Right lobe of liver (tissue), 6 donors: ENCODE measurements at places on chromosomes 1 and 21.
A peak's percentile ranks its signal among the peaks of the same experiment; 100 is the strongest.

DNA sequence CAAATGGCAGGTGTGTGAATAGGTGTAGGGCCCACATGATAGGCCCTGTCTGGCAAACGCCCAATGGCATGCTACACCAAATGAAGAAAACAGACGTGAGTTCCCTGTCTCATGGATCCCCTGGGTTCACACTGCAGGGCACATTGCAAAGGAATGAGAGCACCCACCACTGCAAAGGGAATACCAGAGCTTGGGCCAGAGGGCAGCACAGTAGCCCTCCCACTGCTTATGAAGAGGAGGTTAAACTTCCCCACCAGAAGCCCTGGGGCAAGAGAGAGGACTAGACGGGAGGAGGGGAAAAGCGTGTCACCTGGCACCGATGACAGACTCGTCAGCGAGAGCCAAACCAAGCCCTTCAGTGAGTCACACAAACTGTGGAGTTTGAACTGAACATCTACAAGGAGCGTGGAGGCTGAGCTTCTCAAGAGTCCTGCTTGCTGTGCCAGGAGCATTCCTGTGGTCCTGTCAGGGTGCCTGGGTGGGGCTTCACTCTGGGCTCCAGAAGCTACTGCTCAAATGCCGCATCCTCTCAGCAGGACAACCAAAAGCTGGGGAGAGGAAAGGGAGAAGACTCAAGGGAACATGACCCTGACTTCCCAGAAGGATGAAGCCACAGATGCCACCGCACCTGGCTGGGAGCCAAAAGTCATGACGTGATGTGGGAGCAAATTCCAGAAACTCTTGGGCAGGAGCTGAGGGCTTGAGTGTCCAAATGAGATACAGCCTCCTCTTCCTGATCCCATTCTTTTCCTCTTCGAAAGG is 61.1 kb downstream of the TOMM20 start:
- DNase-seq = peak; percentile 84

GRCh38 chr1:205168291-205168690 is 43.2 kb downstream of the DSTYK start:
- no peak for DNase-seq

DNA sequence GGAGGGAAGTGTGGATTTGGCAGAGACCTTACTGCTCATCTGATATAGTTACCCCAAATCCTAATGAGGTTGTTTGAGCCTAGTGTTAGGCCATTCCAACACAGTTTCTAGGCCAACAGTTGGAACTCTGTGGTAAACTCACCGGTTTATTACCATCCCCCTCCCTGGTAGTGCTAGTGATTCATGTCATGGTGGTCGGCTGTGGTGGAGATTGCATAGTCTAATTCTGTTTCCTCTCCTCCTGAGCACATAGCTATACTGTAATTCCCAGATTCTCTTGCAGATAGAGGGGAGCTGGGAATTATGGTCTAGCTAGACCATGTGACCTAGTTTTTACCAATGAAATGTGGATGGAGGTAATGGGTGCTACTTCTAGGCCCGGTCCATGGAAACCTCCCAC is 123.7 kb upstream of the KIF26B start:
- DNase-seq = no peak

- no peak for DNase-seq
Measured at GRCh38 chr1:7738044-7738443, 33.1 kb upstream of the VAMP3 start.

GRCh38 chr1:208154040-208154439 is 90.1 kb downstream of the PLXNA2 start:
- DNase-seq = no peak

DNA sequence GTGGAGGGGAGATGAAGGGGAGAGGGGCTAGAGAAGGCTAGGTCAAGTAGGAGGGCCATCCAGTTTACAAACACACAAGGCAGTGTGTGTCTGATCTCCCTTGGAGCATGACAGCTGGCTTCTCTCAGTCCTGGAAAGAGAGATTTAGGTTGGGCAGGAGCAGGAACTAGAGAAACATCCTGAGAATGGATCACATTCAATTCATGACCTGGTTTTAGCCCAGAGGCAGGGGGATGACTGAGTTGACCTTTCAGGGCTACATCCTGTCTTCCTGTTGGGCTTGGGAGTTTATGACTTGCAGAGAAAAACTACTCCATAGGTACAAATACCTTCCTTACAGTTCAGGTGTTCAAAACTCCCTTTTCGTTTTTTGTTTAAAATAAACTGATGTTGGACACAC is 97.0 kb downstream of the IGSF21 start:
- DNase-seq = no peak

- no peak for DNase-seq
Measured at GRCh38 chr1:9808459-9808858, 15.3 kb downstream of the CLSTN1 start.

DNA sequence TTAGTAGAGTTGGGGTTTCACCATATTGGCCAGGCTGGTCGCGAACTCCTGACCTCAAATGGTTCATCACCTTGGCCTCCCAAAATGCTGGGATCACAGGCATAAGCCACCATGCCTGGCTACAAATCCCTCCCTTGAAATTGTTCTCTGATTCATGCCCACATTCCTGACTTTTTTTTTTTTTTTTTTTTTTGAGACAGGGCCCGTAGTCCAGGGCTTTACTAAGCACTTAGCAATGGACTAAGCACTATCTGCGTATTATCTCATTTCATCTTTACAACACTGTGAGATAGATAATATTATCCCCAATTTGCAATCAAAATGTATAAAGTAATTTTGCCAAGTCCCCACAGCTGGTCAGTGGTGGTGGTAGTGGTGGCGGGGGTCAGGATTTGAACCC is 58.9 kb downstream of the VWA5B1 start:
- no peak for DNase-seq

DNA sequence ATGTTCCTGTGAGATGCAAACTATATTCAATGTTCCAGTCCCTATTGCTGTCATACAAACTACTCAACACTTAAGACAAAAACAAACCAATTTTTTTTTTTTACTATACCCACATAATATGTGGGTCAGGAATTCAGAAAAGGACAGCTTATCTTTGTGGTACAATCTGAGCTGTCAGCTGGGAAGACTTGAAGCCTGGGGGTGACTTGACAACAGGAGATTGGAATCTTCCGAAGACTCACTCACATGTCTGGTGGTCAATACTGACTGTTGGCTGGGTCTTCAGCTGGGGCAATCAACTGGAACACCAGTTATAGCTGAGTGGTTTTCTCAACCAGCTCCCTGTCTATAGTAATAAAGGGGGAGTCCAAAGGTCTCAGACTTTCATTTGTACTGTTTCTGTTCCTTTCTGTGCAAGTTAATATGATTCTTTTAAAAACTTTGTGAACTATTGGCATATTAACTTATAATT is 81.7 kb upstream of the ATP1B1 start:
- no peak for DNase-seq

DNA sequence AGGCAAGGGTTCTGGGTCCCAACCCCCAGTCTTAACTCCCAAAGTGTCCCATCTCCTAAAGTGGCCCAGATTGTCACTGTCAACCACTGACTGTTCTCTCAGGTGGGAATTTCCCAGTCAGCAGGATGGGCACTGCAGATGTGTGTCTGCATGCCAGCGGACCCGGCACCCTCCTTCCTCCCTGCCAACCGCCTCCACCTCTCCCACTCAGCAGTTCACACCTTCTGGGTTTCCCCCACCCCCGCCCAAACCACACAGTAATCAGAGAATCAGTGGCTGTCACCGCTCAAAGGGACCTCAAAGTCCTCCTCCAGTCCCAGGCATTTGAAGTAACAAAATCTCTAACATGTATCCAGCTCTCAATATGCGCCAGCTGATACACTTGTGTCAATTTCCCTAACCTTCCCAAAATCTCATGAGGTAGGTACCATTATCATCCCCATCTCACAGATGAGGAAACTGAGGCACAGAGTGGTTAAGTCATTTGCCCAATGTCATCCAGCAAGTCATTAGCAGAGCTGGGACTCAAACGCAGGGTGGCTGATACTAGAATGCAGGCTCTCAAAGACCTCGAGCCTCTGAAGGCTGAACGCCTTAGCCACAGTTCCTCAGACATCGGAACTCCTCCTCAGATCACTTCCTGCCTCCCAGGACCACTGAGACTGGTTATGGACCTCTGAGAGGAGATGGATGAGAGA is 4.8 kb downstream of the RUNX3 start:
- DNase-seq = no peak

- DNase-seq = no peak
Measured at GRCh38 chr1:68332041-68332440, 99.7 kb upstream of the WLS start.

DNA sequence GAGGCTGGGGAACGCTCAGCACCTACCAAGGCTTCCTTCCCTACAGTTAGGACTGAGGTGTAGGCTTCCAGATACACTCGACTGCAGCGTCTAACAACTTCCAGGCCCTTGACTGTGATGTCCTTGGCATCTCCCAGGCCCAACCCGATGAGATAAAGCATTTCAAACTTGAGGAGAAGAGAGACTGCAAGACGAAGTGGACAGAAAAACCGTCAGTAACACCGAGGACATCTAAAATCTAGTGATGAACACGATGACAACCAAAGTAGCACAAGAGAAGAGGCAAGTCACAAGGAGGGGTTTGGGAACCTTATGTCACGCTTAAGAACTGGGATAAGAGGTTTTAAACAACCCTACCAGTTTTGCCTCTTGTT is 314 bp downstream of the DPH5 start:
- no peak for DNase-seq

- peak; percentile 52 for DNase-seq
Measured at GRCh38 chr1:1630191-1630964, 1.6 kb upstream of the MMP23B start.

DNA sequence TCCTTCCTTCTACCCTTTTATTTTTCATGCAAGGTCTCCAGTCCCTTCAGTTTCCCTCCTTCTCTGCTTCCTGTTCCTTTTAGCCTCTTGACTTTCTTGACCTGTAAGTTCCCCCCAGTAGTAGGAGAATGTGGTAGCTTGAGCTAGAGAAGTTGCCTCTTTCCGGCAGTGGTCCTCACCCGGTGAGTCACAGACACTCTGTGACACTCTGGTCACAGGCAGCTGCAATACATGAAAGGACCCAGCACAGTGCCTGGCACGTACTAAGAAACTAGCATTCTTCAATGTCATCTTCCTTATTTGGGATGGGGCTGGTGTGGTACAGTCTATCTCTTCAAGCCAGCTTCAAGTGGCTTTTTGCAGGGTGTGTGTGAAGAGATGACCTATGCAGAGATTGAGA is 16.0 kb downstream of the PFKFB2 start:
- DNase-seq = no peak
